Cerebellar cortex (tissue), 1 donor: ENCODE measurements at places on chromosomes 12 and 14.
A peak's percentile ranks its signal among the peaks of the same experiment; 100 is the strongest.

DNA sequence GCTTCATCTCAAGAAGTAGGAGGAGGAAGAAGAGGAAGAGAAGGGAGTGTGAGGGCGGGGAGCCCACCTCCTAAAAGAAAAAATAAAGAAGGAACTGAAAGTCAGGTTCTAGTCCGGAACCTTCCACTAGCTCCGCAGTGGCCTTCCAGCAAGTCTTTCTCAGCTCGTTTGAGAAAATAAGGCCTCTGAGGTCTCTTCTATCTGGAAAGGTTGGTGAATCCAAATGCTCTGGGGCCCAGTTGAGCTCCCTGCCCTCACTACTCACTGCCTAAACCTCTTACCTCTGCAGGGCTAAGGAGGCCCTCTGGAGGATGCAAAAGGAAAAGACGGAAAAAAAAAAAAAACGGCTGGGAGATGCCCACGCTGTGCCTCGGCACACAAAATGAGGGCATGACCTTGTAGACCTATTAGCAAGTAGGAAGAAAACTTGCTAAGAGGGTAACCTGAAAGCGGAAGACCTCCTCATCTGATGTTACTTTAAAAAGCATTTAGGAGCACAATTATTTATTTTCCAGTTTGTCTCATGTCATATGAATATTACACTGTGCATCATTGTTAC, 35.9 kb downstream of the FBLN5 start:
- peak; percentile 37 for DNase-seq

GRCh38 chr14:104694991-104695659, 5.7 kb downstream of the INF2 start:
- DNase-seq: no peak

- DNase-seq: no peak
These were observed 66.0 kb downstream of the KLHL28 start for GRCh38 chr14:44895716-44896115.

DNA sequence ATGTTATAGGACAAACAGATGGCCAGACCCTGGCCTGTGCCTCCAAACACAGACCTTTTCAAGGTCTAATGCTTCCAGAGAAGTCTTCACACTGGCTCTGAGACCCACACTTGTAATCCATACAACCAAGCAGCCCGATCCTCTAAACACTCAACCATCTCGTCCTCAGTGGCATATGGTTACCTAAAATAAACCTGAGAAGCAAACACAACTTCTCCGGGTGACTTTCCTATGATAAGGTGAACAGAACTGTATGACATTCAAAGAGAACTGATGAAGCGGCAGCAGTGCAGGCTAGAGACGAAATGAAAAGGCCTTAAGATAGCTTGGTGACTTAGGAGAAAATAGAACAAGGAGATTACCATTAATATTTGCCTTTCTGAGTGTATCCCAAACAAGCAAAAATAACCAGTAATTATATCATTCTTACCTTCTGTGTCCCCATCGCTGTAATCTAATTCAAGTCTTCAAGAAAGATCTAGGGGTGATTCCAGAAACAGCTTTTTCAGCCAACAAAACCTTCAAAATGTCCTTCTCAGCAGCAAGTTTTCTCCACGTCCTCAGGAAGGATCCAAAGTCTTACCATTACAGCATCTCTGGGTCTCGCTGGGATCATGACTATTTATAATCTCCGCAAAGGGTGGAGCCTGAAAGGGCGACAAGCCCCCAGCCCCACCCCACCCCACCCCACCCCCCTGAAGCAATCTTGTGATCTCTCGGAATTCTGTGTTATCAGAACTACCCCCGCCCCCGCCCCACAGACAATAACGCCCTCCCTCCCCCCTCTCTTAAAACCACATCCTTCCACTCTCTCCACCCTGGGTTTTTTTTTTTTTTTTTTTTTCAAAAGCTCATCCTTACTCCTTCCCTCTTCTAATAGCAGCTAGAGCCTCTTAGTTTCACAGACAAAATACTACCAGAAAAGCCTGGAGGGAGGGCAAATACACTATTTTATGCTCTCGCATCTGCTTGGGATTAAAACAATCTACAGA, at the start of gene SLC2A3:
SLC2A3 (minus strand) TSS at position 598 of the 992 bp plus-strand sequence; CDS start at position 445, 153 bp downstream.
- DNase-seq: peak; percentile 91

GRCh38 chr12:22684140-22685118, 59.5 kb downstream of the ETNK1 start:
- DNase-seq: peak; percentile 49

DNA sequence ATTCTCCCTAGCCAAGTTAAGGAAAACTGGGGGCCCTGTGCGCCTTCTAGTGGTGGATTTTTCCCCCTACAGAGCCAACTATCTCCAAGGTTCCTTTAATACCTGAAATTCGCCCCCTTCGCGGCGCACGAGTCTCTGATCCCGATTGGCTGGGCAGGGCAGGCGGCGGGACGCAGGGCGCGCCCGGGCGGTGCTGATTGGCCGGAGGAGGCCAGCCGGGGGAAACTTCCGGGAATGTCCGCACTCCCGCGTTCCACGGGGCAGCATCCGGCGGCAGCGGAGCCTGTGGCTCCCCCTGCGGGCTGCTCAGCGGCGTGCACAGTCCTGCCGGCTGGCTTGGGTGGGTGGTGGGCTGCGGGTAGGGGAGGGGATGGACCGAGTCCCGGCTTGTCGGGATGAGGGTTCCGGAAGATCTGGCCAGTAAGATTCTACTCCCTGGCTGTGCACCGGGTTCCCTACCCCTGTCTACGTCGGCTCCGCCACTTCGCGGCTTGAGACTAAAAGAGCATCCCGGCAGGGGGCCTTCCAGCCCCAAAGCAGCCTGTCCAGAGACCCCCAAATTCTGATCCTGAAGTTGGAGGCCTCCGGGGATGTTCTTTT, at the start of gene NABP2:
NABP2 (plus strand) TSS at position 241 of the 600 bp plus-strand sequence. CDS start 515 bp downstream, outside the sequence.
- peak; percentile 99 for DNase-seq

- DNase-seq: no peak
These were observed 416.2 kb downstream of the C12orf50 start for GRCh38 chr12:87612996-87613395.

DNA sequence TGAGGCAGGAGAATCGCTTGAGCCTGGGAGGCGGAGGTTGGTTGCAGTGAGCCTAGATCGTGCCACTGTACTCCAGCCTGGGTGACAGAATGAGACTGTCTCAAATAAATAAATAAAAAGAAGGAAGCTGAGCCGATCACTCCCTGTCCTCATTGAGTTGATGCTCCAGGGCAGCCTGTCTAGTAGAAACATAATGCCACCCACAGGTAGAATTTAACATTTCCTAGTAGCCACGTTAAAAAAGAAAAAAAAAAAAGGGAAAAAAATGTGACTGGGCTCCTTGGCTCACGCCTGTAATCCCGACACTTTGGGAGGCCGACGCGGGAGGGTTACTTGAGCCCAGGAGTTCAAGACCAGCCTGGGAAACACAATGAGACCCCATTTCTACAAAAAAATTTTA, 135.7 kb downstream of the SCARB1 start:
- no peak for DNase-seq

- no peak for DNase-seq
These were observed 28.5 kb downstream of the PAH start for GRCh38 chr12:102888511-102888910.

DNA sequence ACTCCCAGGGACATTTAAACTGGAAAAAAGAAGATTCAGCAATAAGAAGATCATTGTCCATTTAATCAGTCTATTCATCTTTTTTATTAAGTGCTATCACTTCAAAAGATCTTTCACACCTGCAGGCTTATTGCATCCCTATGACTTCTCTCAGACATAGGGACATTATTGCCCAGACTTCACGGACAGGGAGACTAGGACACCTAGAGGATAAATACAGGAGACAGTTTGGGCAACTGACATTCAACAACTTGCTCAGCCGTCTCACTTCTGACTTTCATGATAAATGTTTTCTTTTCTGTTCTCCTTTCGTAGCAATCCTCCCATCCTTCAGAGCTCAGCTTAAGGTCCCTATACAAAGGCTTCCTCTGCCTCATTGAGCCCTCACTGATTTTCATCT, 84.3 kb downstream of the TMEM30B start:
- DNase-seq: no peak

DNA sequence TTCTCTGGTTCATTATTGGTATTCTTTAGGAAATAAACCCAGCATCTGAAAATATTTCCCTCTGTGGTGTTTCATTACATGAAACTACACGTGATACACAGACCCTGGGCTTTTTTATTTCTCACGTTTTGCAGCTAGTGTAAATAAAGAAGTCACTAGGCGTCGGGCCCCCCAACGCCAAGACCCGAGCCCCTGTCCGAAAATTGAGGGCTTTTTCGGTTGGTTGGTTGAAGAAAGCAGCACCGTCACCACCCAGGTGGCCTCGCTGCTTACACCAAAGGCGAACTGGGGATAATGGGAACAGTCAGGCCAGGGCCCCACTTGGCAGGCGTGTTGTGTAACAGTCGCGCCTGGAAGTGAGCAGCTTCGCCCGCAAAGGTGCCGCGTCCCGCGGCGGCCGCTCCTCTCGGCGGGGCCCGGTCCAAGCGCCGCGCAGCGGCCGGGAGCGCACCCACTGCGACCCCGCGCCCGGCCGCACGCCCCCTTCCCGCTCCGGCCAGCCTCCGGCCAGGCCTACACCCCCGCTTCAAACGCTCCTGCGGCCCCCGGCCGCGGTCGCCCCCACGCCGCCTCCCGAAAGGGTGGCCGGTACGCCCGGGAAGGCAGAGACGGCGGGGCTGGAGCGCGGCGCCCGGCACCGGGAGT, 1.2 kb downstream of the DUSP16 start:
- DNase-seq: peak; percentile 74

DNA sequence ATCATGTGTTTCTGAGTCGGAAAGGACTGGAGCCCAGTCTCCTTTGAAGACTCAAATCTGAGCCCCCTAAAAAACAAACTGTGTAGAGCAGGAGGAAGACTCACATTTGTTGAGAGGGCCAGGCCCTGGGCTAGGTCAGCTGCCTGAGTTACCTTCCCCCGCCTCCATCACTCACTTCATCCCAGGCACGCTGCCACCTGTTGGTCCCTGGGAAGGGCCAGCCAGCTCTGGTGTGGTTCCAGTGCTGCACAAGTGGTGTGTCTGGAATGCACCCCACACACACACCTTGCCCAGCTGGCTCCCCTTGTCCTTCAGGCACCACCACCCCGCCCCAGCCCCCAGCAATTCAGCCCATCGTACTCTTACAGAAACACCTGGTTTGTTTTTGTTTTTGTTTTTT, 9.0 kb downstream of the MVK start:
- DNase-seq: no peak

DNA sequence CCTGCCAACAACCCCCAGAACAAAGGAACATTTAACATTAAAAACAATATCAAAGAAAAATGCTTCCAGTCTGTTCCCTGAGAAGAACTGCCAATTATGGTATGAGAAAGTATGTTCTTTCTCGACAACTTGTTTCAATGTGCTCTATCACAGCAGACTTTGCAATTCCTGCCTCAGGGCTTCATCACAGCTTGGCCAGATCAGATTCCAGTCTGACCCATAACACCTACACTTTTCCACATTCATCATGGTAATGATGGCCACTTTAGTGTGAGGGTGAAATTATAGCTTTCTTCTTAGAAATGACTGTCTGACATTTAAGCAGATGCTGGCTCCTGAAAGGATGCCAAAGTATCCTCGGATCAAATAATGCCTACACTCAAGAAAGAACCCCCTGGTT, 17.0 kb downstream of the NEK9 start:
- DNase-seq: no peak

DNA sequence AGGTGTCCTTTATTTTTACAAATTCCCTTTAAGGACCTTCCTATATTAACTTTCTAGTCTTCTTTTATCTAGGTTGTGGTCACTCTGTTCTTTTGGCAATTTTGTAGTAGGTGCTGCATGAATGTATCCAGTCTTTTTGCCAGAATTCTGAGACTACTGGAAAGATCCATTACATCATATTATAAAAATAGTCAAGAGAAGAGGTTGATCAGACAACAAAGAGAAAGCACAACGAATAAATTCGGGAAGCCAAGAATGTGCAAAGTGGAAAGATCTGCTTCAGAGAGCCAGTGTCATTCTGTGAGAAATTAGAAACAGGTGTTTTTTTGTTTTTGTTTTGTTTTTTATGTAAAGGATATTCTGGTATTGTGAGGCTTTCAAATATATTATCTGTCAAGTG, 15.8 kb upstream of the SLC16A7 start:
- DNase-seq: no peak

DNA sequence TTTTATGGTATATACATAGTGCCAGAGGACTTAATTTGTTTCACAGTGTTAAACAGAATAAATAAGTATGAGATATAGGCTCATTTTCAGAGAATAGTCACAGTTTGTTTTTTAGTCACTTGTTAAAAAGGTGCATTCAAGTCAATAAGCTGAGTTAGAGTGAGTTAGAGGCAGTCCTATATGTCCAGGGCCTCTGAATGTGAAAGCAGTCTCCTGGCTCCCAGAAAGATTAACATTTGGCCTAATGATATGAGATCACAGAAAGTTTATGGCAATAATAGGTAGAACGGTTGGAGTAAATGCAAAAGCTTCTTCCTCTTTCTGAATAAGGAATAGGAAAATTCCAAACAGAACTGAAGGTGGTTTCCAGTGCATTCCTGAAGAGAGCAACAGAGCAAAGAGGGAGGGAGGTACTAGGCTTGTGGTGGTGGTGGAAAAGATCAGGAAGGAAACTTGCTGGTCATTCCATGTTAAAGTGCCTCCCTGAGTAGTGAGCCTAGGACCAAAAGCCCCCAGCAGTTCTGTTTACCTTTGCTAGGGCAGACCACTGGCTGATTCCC, 54.4 kb downstream of the SLC38A4 start:
- no peak for DNase-seq
